ENCODE measurements at places on chromosomes 11 and 22. TPM values are rescaled to one million over a fixed set of nuclear protein-coding genes. Genes with fewer than 3 reads are reported as not detected.

Gene HTR3B
- not detected for total RNA-seq

Gene UBASH3B
- total RNA-seq = 49.4 TPM

Gene PNPLA3
- 0.73 TPM for total RNA-seq

Gene OR51B2
- not detected for total RNA-seq

Gene MEI1
- not detected for total RNA-seq

Gene NPTXR
- 12.2 TPM for total RNA-seq

Gene NLRP14
- not detected for total RNA-seq

Gene LMO1
- total RNA-seq = 3.3 TPM

Gene OTOG
- total RNA-seq = not detected

Gene MPPED2
- not detected for total RNA-seq
